ENCODE measurements at places on chromosomes 4 and X.

GRCh38 chr4:175951794-175952193 lies 113.8 kb upstream of the WDR17 start:
- DNase-seq = no peak

DNA sequence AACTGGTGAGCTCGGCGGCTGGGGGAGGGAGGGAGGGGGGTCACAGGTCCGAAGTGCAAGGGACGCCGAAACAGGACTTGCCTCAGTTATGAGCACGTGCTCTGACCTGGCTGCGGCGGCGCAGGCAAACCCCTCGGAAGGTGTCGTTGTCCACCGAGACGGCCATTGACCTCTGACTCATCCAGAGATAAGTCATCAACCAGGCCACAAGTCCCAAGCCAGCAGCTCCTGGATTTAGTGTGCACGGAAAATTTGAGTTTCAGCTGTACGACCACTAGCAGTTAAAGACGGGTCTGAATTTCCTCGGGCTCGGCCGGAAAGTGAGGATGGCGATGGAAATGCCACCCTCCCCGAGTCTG lies 674 bp downstream of the SH3D19 start:
- no peak for DNase-seq

GRCh38 chr4:170083541-170083940 lies 6.2 kb downstream of the AADAT start:
- DNase-seq = no peak

DNA sequence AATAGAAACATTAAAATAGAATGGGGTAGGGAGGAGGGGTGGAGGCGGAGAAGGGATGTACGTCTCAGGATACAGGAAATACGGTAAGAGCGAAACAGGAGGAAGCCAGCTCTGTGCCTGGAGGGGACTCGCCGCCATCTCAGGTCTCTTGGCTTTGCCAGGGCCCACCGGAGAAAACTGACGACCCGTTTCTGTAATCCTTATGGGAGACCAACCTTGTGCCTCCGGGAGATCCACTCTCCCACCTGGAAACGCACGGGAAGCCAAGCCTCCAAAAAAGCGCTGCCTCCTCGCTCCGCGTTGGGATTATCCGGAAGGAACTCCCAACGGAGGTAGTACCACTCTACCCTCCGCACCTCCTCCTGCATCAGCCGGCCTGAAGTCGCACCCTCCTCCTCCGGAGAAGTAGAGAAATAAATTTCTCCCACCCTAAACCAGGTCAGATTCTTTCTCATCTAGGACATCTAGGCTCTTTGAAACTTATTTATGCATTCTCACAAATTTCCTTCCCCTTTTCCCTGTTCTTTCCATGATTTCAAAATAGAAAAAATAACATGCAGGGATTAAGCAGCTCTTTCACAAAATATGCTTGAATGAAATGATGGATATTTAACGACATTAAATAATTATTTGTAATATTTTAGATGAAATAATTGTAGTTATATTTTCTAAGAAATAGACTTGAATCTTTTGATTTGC lies at the start of gene NBDY:
TSS of gene NBDY (plus strand) at position 92 of the 699 bp plus-strand sequence. CDS start at position 203, 111 bp downstream.
- DNase-seq = peak; percentile 26

DNA sequence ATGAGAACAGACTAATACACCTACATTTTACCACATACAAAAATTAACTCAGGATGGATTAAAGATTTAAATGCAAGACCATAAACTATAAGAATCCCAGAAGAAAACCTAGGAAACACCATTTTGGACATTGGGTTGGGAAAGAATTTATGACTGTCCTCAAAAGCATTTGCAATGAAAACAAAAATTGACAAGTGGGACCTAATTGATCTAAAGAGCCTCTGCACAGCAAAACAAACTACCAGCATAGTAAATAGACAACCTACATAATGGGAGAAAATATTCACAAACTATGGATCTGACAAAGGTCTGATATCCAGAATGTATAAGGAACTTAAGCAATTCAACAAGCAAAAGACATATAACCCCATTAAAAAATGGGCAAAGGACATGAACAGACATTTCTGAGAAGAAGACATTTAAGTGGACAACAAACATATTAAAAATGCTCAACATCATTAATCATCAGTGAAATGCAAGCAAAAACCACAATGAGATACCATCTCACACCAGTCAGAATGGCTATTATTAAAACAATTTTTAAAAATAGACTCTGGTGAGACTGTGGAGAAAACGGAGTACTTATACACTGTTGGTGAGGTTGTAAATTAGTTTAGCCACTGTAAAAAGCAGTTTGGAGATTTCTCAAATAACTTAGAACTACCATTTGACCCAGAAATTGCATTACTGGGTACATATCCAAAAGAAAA lies 221.7 kb upstream of the DIPK2B start:
- no peak for DNase-seq

DNA sequence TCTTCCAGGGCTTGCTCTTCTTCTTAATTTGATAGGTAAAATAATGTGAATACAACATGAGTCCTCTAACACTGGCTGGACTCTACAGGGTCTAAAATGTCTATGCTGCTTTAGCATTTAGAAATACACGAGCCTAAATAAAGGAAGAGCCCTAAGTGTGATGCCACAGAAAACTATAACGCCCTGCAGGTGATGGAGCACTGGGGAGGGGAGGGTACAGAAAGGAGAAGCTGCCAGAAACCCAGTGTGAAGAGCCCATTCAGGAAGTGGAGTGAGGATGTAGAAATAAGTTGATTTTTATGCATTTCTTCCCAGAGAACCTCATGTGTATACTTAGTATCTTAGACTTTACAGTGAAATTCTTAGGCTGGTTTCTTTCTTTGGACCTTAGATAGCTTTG lies 83.4 kb downstream of the TNIP2 start:
- no peak for DNase-seq

DNA sequence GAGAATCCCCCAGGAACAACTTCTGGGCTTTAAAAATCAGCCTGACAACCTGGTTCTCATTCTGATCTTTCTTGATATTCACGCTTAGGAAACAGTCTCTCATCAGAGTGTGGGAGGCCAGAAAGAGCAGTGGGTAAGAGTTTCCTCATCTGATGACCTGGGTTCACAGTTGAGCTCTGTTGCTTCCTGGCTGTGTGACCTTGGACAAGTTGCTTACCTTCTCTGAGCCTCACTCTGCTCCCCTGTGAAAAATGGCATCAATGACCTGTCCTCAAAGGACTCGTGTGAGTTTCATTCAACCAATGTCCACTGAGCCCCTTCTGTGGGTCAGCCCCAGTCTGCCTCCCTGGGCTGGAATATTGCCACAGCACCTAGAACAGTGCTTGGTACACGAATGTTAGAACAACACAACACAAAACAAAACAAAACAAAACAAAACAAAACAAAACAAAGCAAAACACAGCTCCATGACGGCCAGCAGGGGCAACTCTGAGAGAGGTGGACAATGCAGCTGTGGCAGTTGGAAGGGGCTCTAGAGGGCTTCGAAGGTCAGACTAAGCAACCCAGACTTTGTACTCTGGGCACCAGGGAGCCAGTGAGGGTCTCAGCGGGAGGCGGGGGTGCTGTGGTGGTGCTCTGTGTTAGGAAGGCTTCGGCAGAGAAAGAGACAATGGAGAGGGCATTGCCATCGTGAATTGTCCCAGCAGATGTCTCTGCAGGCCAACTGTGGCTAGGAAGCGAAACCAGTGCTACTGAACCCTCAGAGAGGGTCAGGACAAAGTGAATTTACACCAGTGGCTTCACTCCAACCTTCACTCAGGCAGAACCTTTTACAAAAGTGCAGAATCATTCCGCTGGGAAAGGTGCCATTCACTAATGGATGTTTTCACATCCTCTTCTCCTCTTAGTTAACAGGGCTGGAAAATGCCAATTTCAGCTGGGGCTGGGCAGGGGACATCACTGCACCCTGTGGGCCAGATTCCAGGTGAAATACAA lies 14.3 kb upstream of the C4orf50 start:
- no peak for DNase-seq

Measured in activated naive CD4-positive, alpha-beta T cell treated with Interleukin-2 at 50 U/mL for 16 hours (primary cell).